ENCODE measurements at places on chromosomes 1 and 21.

DNA sequence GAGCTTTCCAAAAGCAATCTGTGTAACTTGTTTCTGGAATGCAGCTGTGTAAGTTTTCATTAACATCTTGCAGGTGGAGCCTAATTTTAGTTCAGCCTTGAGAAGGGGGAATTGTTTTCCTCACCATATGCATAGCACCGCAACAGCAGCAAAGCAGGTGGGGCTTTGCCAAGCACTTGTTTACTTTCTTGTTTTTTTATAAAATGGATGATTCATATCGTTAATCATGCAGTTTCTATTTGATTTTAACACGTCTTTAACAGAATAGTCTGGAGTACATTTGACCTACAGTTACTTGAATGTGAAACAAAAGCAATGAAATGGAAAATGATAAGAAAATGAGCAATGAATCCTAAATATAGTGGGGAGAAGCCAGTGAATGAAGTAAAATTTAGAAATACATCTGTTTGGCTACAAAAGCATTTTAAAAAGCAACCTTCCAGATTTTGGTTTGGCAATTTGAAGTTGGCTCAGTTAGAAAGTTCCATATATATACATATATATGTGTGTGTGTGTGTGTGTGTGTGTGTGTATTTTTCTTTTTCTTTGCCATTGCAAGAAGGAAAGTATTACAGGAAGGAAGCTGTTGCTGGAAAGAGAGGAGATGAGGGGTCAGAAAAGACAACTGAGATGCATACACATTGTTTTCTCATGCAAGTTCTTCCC is 119.0 kb upstream of the ADGRL2 start:
- DNase-seq = no peak

DNA sequence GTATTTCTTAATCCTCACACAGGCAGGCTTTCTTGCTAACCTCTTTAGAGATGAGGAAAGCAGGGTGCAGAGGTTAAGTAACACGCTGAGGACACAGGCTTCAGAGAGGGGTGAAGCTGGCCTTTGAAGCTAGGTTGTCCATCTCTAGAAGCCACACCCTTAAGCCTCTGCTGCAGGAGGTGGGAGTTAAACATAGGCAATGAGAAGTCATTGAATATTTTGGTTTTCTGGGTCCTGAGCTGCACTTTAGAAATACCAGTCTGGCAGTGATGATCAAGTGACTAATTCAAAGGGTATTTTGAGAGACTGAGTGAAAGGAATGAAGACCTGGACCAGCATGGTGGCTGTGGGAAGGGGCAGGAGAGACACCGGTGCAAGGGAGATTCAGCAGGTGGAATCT is 9.9 kb downstream of the KCNJ15 start:
- DNase-seq = no peak

DNA sequence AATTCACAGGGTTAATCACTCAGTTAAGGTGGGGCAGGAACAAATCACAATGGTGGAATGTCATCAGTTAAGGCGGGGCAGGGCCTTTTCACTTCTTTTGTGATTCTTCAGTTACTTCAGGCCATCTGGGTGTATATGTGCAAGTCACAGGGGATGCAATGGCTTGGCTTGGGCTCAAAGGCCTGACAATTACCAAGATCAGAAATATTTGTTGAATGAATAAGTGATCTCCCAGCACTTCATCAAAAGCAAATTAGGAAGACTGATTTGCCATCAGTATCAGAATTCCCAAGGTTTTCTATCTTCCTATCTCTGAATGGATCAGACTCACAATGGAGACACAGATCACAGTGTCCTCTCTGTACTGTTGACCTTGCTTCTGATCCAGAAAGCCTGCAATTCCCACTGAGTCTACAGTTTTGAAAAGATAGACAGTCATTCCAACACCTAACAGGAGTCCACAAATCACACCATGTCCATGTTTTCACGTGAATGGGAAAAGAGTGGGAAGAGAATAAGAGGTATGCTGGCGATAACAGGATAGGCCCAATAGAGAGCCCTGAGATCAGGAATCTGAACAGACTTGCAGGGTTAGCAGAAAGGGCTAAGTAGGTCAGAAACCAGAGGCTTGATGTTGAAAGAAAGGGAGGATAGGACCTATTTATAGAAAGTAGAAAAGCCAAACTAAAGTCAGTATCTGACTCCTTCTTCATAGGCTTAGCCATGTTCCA is 75.3 kb downstream of the KCNK1 start:
- DNase-seq = no peak

DNA sequence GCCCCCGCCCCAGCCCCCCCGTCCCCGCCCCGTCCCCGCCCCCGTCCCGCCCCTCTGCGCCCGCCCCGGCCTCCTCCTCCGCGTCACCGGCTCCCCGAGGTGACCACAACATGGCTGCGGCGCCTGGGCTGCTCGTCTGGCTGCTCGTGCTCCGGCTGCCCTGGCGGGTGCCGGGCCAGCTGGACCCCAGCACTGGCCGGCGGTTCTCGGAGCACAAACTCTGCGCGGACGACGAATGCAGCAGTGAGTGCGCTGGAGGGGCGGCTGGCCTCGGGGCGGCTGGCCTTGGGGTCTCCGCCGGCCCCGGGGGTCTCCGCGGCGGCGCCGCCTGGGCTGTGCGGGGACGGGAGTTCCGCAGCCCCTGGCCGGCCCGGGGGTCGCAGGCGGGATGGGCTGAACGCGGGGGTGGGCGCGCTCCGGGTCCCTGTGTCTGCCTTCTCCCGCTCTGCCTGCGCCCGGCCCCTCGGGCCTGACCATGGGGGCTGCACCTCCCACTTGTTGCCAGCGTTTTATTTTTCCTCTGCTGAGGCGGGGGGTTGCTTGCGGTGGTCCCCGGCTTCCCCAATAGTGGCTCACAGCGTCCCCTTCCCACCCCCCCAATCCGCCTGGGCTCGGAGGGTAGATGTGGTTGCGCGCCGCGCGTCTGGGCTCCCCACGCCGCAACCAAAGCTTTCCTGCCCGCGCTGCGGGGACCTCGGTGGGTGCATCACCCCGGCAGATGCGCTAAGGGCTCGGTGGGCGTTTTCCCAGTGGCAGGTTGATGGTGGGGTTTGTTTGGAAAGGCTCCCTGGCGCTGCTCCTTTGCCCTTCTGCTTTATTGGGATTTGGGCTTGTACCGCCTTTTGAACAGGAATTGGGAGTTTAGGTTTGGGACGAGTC is at the start of gene MIA3:
MIA3 (plus strand) TSS at position 97 of the 879 bp plus-strand sequence; CDS start at position 111, 14 bp downstream.
- DNase-seq = peak; percentile 36

DNA sequence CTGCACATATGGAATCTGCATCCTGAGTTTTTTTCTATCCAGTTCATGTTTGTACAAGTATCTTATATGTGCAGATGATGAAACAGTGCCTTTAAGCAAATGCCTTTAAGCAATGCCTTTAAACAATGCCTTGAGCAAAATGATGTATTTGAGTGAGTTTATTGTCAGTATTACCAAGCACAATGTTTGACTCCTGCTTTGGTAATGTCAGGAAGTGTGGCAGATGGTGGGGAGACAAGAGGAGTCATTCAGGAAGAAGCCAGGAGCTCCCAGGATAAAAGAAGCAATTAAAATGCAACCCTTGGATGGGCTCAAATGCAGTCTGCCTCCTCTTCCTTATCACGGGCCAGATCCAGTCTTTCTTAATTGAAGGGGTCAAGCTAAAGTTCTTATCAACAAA is 108.7 kb upstream of the KCNJ15 start:
- DNase-seq = no peak

GRCh38 chr1:183237046-183237445 is 51.0 kb downstream of the LAMC2 start:
- no peak for DNase-seq

- peak; percentile 64 for DNase-seq
Measured at GRCh38 chr1:31977385-31978131, 36.1 kb upstream of the KHDRBS1 start.

DNA sequence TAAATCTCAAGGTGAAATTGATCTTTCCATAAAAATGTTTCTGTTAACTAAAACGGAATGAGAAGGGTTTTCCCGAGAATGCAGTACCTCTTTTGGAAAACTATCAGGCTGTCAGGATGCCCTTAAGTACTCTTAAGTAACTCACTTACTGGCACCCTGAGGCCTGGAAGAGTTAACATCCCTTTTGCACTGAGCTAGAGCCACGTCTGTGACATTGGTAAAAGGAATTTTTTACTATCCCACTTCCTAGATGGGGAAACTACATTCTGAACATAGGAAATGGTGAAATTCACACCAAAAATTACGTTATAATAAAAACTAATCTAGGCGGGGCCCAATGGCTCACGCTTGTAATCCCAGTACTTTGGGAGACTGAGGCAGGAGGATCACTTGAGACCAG is 39.7 kb upstream of the MAP10 start:
- no peak for DNase-seq

- no peak for DNase-seq
Measured at GRCh38 chr1:193458628-193459027, 272.2 kb upstream of the B3GALT2 start.

All from right cardiac atrium (tissue), 5 donors.